ENCODE measurements at places on chromosomes 7 and 10. TPM values are rescaled to one million over a fixed set of nuclear protein-coding genes. Genes with fewer than 3 reads are reported as not detected.

- H3K4me1 ChIP-seq: no peaks in the 10 kb centered on the region
- no peak for DNase-seq
- H3K27me3 ChIP-seq: no peaks in the 10 kb centered on the region
- H3K4me3 ChIP-seq: no peak overlapping the region
- H3K27ac ChIP-seq: no peak overlapping the region
Observed at GRCh38 chr7:158206341-158206740, 381.3 kb downstream of the PTPRN2 start.

The FAM25A gene
- polyA plus RNA-seq: not detected

The PDE6C gene
- not detected for polyA plus RNA-seq

- H3K27me3 ChIP-seq: no peaks in the 10 kb centered on the region
- DNase-seq: no peak
- no peak overlapping the region for H3K27ac ChIP-seq
- H3K4me3 ChIP-seq: no peak overlapping the region
- H3K4me1 ChIP-seq: no peaks in the 10 kb centered on the region
Observed at GRCh38 chr10:125221716-125222115, 61.4 kb upstream of the CTBP2 start.

DNA sequence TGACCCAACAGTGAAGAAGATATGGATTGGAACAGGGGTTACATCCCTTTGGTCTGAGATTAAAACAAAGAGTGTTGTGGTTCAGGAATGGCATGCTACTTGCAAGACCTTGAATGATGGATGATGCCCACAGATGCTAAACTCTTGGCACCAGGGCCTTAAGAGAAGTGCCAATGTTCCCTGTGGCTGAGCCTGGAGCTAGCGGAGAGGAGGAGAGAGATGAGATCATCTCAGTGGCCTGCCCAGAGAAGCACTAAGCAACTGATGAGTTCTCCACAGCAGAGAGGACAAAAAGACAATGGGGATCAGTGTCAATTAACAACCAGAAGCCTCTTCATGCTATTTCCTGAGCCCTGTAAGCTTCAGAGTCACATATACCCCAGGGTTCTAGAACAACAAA, 97.8 kb downstream of the ELAPOR2 start:
- no peaks in the 10 kb centered on the region for H3K36me3 ChIP-seq
- no peaks in the 10 kb centered on the region for H3K27me3 ChIP-seq
- H3K27ac ChIP-seq: no peak overlapping the region
- no peak overlapping the region for H3K4me3 ChIP-seq
- H3K4me1 ChIP-seq: no peaks in the 10 kb centered on the region

GRCh38 chr7:65438598-65438997, 64.9 kb downstream of the ZNF92 start:
- H3K4me3 ChIP-seq: no peak overlapping the region
- no peaks in the 10 kb centered on the region for H3K4me1 ChIP-seq
- no peak overlapping the region for H3K27ac ChIP-seq
- no peaks in the 10 kb centered on the region for H3K36me3 ChIP-seq
- no peak for DNase-seq
- H3K27me3 ChIP-seq: no peaks in the 10 kb centered on the region

DNA sequence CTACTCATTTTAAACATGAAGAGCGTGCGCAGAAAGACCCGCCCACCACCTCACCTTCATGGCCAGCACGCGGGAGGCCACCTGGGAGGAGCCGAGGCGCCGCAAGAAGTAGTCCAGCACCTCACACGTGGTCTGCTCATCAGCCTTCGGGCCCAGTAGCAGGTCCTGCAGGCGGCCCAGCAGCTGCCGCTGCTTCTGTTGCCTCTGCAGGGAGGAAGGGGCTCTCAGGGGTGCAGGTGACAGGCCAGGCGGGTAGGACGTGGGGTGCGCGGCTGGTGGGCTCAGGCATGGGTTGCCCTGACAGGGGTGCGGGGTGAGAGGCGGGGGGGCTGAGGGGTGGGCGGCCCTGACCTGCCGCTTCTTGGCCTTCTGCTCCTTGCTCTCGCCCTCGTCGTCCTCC, 17.6 kb downstream of the INTS1 start:
- no peak for DNase-seq
- peaks cover 50% of the 10 kb centered on the region for H3K36me3 ChIP-seq
- H3K4me3 ChIP-seq: no peak overlapping the region
- H3K27me3 ChIP-seq: no peaks in the 10 kb centered on the region

DNA sequence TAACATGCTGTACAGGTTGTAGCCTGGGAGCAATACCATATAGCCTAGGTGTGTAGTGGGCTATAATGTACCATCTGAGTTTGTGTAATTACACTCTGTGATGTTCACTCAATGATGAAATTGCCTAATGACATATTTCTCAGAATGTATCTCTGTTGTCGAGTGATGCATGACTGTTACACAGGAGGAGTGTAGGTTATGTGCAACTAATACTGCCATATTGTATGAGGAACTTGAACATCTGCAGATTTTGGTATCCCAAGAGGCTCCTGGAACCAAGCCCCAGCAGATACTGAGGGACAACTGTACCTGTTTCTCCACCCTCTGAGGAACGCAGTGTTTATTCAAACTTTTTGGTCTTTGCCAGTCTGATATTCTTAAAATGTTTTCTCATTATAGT, 38.6 kb downstream of the NACAD start:
- H3K27ac ChIP-seq: no peak overlapping the region
- no peak for DNase-seq
- no peak overlapping the region for H3K4me3 ChIP-seq
- no peaks in the 10 kb centered on the region for H3K27me3 ChIP-seq
- peaks cover 74% of the 10 kb centered on the region for H3K36me3 ChIP-seq

Data from heart left ventricle (tissue), 16 donors.